ENCODE measurements at places on chromosomes 3 and 15.

GRCh38 chr3:50251220-50251619 is 15.2 kb downstream of the GNAI2 start:
- DNase-seq, result peak; percentile 53

DNA sequence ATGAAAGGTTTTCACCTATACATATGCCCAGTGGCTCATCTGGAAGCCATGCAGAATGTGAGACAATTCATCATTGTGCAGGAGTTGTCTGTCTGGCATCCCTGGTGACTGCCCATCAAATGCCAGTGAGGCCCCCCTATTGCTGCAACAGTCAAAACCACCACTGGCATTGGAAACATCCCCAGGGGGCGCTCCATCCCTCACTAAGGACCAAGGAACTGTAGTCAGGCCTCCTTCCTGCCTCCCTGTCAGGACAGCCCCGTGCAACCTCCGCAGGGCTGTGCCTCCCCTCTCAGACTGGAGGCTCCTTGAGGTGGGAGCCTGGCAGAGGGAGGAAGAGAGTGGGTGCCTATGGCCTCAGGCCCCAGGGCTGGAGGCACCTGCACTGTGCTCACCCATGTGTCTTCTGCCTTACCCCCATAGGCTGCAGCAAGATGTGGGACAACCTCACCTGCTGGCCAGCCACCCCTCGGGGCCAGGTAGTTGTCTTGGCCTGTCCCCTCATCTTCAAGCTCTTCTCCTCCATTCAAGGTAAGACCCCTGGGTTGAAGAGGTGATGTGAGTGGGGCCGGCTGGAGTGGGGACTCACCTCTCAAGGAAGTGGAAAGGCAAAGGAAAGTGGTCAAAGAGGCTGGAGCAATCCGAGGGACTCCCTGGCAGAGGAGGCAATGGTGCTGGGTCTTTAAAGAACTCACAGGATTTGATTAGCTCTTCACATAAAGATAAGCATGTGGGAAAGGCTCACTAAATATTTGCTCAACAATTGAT is 16.5 kb downstream of the VIPR1 start:
- no peak for DNase-seq

GRCh38 chr15:74540161-74540760 is 759 bp upstream of the ARID3B start:
- DNase-seq, result peak; percentile 8

DNA sequence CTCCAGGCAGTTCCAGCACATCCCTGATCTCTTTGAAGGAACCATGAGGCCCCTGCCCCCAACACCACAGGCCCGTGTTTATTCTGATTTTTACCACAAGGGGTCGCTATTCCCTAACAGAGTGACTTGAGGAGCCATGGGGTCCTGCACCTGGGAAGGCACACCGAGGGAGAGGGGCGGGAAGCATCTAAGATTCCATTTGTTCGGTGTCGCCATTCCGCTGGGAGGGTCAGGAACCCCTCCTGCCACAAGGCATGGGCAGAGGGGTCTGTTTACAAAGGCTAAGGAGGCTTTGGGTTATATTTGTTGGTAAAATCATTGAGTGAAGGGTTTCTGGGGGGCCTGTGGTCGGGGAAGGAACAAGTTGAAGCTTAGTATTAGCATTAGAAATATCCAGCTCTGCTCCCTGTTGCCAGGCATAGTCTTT is 77.1 kb downstream of the WDR76 start:
- peak; percentile 77 for DNase-seq

GRCh38 chr3:20225769-20226168 is 39.8 kb upstream of the SGO1 start:
- no peak for DNase-seq

DNA sequence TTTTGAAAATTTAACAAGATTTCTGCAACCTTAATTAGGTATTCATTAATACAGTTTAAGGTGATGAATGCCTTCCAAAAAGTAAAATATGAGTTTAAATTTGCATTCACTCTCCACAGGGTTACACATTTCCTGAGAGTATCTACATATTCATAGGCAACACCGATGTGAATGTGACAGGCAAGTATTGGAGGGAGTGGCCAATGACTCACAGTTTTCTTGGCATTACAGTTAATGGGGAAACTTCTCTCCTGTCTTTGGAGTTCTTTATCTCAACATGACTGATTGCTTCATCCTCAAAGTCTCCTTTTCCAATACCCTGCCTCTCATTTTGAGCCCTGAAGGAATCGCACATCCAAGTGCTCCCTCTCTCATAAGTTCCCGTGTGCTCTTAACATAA is 181.9 kb upstream of the CHL1 start:
- no peak for DNase-seq

DNA sequence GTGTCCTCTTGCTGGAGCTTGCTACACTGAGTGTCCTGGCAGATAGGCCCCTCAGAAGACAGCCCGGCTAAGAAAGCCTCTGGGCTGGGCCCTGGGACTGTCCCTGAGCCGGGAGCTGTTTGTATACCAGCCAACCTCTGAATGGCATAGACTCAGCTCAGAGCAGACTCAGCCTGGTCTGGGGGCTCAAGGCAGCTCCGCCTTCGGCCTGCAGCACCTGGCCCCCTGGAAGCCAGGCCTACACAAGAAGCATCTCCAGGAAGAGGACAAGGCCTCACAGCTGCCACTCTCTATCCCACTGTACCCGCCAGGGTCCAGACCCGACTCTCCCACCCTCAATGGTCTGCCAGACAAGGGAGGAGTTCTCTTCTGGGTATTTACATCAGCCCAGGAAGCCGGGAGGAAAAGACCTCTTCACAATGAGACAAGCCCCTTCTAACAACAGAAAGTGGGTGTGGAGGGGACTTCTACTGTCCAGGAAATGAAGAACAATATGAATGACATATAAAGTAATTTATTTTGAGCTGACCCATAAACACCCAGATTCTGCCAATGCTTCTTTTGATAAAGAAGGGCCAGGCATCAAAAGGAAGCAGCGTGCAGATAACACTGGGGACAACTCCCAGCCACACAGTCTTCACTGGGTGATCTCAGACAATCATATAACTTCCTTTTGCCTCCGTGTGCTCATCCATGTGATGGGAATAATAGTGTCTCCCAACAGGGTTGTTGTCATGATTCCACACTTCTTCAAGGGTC is 110.2 kb downstream of the TPRA1 start:
- DNase-seq, result no peak

GRCh38 chr15:29018120-29018805 is 132.5 kb downstream of the APBA2 start:
- DNase-seq, result no peak

DNA sequence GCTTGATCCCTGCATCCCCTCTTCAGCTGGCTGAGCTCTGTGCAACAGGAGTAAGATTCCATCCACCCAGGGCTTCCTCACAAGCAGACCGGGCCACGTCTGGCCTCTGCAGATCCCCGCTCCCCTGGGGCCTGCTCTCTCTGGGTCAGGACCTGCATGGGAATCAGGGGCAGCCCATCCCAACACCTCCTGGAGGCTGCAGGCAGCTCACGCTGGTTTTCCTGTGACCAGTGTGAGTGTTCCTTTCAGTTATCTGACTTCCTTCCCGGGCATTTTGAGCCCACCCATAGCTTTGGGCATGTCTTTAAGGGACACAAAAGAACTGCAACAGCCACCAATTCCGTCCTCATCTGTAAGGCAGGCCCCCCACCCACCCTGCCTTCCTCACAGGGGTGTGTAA is 16.3 kb downstream of the NUP210 start:
- no peak for DNase-seq

- no peak for DNase-seq
Measured at GRCh38 chr15:45113380-45113990, 487 bp downstream of the DUOX2 start.

GRCh38 chr3:141076036-141076773 is 25.1 kb downstream of the SPSB4 start:
- no peak for DNase-seq

DNA sequence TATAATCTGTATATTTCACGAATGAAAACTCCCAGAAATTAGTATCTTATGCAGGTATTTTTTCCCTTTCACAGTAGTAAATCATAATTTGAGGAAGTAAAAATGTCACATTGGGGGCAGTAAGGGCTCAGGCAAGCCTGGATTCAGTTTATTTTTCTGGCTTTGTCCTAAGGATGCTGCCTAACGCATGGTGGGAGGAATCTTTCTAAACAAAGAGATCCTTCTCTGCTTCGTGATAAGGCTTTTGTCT is 35.7 kb downstream of the DNASE1L3 start:
- DNase-seq, result no peak

DNA sequence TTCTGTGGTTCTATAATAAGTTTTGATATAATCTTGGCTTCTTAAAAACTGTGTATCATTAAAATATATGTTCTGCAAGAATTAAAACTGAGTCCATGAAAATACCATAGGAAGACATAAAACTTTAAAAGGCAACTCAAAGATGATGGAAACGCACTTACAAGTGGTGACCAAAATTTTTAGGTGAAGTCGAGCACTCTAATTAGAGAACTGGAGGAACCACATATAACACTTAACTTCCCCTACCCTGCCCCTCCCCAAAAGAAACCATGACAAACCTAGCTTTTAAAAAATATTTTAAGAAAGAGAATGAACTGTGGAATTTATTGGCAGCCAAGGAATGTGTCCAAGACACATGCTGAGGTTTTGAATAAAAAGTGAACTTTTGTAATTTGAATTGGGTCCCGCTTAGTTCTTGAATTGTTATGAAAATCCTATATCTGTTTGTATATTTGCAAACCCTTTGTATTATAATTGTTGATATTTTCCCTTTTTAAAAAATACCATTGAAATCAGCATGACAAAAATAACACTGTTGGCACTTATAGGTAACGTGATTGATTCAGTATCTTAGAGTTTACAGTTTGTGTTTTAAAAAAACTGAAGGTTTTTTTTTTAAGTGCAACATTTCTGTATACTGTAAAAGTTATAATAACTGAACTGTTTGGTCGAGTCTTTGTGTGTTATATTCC is 7.7 kb downstream of the NR2F2 start:
- DNase-seq, result no peak

GRCh38 chr3:18745472-18745871 is 320.3 kb upstream of the SATB1 start:
- DNase-seq, result no peak

Data from activated CD4-positive, alpha-beta T cell treated with anti-CD3 and anti-CD28 coated beads, Interleukin-2, Interleukin-6, amounts not matched to agents 100 ng/mL and 50 ng/mL, durations not matched to agents 16 hours and 8 hours (primary cell).